ENCODE measurements at places on chromosomes 11 and 22.

- no peak for DNase-seq
These were observed 68.5 kb upstream of the LMO1 start for GRCh38 chr11:8332196-8332595.

- DNase-seq: peak; percentile 27
These were observed 25.5 kb downstream of the CTTN start for GRCh38 chr11:70423523-70424505.

DNA sequence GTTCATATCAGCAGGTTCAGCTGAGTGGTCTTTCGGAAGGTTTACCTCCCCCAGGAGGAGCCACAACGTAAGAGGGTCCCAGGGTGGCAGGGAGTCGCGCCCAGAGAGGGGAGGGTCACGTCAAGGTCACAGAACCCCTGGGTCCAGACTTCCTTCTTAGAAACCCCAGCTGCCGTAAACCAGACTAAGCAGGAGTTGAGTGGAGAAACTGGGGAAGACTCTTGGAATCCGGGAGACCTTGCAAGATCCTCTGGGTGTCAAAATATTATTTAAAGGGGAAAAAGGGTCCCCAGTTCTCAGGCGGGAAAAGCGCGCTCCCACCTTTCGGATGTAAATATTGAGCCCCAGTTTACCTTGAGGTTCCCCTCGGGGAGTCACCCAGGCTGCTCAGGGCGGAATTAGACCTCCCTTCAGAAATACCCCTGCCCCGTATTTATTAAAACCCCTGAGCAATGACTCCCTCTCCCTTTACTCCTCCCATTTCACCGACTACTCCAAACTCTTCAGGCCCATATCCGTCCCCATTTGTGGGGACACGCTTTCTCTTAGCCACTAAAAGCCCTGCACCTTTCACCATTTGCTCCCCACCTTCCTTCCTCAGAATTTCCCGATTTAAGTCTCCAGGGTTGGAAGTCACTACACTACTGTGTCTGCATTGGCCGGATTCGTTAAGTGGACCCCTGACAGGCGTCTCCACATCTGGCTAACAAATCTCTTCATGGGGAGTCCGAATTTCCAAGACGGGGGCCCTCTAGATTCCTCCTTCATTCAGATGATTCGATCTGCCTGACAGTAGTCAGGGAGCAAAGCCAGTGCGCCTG, 4.2 kb downstream of the SLC17A6 start:
- no peak for DNase-seq

DNA sequence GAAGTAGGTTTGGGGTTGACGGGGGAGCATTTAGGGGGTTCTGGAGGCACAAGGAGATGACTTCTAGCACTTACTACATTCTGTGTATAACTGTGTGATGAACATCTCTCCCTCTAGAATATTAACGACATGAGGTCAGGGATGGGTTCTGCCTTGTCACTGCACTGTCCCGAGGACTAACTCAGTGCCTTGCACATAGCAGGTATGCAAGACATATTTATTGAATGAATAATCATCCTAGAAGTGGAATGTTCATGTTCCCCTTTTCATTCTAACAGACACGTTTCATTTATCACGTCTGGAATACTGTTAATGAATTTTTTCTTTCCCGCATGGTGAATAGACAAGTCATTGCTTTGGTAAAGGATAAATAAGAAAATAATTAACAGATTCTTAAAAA, 12.6 kb downstream of the SYT13 start:
- DNase-seq: no peak

Data from CD4-positive, alpha-beta T cell treated with Interleukin-12 subunit alpha and Interleukin-12 subunit beta, for 1 hour (primary cell).